Activated naive CD8-positive, alpha-beta T cell treated with anti-CD3 and anti-CD28 coated beads, Interleukin-2, amount 10 ng/mL, durations not matched to agents 7 days and 5 days (primary cell): ENCODE measurements at places on chromosomes 6 and 20.

DNA sequence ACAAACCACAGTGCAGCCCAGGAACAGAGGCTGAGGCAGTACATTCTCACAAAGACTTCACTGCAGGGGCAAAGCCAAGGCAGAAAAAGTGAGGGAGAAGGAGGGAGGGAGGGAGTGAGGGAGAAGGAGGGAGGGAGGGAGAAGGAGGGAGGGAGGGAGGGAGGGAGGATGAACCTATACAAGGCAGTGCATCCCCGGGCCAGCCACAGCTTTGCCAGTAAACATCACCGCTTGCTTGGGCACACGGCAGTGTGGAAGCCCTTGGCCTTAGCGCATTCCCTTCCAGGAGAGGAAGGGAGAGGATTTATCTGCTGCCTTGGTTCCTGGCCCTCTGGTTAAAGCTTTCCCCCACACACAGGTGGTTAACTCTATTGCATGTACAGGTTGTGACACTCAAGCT lies 234.0 kb downstream of the PTPRT start:
- no peak for DNase-seq

DNA sequence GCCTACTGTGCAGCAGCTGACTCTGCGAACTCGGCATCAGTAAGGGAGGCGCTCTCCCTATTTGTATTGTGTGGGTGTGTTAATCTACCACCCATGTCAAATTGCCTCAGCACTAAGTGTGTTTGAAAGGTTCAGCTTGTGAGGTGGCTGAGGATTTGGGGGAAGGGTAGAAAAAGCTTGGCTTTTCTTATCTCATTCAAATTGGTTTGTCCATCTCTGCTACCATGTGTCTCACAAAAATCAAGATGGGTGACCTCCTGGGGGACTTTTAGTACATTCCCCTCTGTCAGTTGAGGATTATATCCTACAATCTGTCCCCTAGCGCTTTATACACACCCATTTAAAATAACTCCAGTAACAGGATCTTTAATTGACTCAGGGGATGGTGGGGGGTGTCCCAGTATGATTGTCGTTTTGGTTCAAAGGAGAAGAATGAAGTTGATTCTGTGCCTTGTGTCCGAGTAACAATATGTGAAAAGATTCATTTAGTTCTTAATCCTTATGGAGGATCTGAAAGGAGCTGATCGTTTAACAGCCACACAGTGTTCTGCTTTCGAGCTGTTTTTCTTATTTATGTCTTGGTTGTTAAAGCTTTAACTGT lies 609.6 kb downstream of the PKHD1 start:
- no peak for DNase-seq

GRCh38 chr6:23176471-23176870 lies 607.1 kb downstream of the HDGFL1 start:
- no peak for DNase-seq

GRCh38 chr6:22888163-22888752 lies 318.9 kb downstream of the HDGFL1 start:
- DNase-seq, result no peak

DNA sequence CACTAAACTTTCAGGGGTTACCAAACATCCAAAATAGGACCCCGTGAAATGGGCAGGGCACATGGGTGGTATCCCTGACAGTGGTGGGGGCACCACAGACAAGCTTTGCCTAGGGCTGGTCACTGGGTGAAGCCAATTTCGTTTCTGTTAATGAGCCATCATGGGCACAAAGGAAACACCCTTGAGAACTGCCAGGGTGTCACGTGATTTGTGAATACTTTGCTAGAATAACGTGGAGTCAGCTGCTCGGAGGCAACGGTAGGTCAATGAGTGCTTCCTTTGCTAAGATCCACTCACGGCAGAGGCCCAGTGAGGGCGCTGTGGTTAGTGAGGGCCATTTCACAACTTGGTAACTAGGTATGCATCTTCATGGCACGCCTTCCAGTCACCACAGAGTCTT lies 87.7 kb upstream of the AGPAT4 start:
- DNase-seq, result no peak

DNA sequence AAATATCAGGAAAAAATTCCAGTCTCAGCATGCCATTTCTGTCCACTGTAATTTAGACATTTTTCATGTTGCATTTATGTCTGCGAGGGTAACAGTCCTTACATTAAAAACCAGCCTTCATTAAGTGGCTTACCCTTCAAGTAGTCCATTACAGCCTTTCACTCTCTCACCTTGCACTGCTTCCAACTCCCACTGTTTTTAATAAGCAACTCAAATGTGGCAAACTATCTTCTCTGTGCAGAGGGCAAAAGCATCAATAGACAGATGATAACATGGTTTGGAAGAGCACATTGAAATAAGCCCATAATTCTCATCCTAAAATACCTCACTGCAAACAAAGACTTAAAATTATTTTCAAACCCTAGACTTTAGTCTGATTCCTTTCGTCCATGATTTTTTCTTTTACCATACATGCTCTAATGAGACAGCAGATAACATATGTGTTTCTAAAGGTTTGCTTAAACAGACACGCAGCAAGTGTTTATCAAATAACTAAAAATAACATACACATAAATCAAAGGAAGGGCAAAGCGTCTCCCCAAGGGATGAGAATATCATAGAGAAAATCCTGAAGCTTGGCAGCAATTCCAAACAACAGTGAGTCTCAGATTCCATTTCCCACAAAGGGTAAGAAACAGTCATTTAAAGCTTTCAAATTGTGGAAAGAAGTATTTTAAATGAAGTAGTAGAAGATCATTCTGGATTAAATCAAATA lies 130.4 kb downstream of the PTPRK start:
- DNase-seq, result no peak
